ENCODE measurements at places on chromosomes 3 and 15.

- DNase-seq, result peak; percentile 75
These were observed 54.7 kb downstream of the FAM81A start for GRCh38 chr15:59492389-59493377.

DNA sequence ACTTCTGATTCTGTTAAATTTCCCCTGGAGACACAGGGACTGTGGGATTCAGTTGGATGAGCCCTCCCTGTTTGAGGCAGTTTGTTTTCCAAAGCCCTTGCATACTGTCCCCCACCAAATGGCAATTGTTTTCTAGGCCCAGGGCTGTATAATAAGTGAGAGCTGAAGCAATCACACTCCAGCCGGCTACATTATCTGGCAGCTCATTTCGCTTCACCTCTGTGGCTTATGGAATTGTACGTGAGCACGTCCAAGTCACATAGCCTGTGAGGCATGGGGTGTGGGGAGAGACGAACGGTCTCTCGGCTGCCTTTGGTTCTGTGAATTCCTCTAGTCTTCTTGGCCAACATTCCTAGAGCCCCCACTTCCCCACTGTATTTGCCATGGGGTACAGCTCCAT lies 10.7 kb downstream of the RBP2 start:
- DNase-seq, result no peak

- no peak for DNase-seq
These were observed 7.9 kb downstream of the CCR4 start for GRCh38 chr3:32959371-32959770.

- peak; percentile 39 for DNase-seq
These were observed 42.0 kb upstream of the CFAP161 start for GRCh38 chr15:81091889-81092558.

DNA sequence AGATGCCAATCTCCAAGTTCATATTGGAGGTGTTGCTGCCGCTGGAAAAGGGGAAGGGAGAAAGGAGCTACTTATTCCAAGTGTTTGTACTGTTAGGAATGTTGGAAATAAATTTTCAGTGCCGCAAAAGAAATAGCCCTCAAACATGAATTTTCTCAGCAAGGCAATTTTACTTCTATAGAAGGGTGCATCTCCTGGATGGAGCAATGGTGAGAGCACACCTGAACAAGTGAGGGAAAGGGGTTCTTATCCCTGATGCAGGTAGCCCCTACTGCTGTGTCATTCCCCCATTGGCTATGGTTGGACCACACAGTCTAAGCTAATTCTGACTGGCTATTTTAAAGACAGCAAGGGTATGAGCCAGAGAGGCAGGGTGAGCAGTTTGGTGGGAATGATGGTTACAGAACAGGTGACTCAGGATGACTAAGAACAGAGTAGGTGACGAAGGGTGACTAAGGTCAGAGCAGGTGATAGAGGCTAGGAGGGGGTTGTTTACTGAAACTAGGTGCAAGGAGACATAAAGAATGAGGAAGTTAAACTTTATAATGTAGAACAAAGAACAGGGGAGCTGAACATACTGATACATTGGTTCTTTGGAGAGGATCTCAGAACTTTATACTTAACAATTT lies 503.5 kb downstream of the EDEM1 start:
- no peak for DNase-seq

GRCh38 chr15:95215017-95215416 lies 983.7 kb downstream of the MCTP2 start:
- DNase-seq, result no peak

- DNase-seq, result no peak
These were observed 27.7 kb upstream of the MFSD1 start for GRCh38 chr3:158773845-158774830.

GRCh38 chr3:189233225-189233858 lies 61.6 kb downstream of the TPRG1 start:
- DNase-seq, result peak; percentile 60

DNA sequence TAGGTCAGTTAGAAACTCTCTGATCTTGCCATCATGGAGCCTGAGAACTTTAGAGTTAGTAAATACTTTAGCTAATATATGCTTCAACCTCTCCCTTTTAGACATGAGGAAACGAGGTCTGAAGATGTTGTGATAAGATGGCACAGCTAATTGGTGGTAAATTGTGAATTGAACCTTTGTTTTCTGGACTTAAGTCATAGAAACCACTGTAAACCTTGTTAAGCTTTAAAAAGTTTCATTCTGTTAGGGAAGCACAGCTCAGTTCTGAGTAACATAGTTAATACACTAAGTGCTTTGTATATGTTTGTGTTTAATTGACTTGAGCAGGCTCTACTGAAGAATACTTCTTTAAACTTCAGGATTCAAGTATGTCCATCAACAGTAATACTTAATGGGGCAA lies 108.6 kb downstream of the AKAP13 start:
- DNase-seq, result no peak

DNA sequence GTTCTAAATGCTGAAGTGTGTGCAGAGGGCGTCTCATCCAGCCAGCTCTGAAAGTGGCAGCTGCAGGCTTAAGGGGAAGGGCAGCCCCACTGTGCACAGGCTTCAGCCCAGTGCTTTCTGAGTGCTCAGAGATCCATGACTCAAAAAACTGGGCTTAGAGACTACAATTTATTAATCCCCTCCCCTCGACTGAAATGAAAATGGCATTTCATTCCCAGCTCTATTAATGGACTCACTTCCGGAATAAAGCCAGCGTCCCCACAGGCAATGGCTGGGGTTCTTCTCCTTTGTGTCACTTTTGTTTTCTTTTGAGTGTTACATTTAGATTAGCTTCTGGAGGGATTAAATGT lies 55.5 kb upstream of the PLXNA1 start:
- DNase-seq, result no peak

GRCh38 chr3:111915905-111916304 lies 56.8 kb downstream of the PHLDB2 start:
- DNase-seq, result no peak

GRCh38 chr15:67082007-67082536 lies 16.7 kb downstream of the SMAD3 start:
- no peak for DNase-seq

DNA sequence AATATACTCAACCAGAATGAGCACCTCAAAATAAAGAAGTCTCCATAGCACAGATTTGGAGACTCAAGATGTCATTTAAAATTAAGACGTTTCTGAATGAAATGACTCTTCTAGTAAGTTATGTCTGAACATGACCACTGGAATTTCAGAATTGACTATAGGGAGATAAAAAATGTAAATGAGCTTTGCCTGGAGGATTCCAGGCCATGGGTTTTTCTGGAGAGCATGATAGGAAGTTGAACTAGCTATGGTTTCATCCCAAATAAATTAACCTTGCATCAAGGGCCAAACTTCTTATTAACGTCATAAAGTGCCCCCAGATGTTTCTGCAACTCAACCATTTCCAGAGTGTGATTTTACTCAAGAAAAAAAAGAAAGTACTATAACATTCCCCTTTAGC lies 222.6 kb upstream of the NR2F2 start:
- no peak for DNase-seq

- no peak for DNase-seq
These were observed 183.2 kb upstream of the IL12A start for GRCh38 chr3:159805411-159805772.

DNA sequence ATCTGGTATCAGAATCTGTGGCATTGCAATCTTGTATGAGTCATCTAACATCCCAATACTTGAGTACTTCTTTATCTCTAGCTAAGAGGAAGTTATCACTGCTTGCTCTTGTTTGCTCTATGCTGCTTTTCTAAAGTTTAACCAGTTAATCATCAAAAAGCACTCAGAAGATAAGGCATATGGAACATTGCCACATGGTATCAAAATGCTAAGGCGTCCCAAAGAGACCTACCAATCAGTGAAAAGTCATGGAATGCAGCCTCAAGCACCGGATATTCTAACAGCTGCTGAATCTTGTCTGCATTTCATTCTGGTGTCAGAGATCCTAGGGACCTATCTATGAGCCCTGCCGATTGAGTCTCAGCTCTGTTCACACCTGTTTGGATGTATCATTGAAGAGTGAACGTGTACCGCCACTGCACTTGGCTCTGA lies 192.8 kb downstream of the ARPP21 start:
- no peak for DNase-seq

- DNase-seq, result no peak
These were observed 78.7 kb upstream of the TGFBR2 start for GRCh38 chr3:30527720-30528119.

GRCh38 chr15:95840004-95840403 lies 490.5 kb upstream of the NR2F2 start:
- no peak for DNase-seq

GRCh38 chr3:75951941-75952340 lies 166.6 kb upstream of the ZNF717 start:
- peak; percentile 2 for DNase-seq

DNA sequence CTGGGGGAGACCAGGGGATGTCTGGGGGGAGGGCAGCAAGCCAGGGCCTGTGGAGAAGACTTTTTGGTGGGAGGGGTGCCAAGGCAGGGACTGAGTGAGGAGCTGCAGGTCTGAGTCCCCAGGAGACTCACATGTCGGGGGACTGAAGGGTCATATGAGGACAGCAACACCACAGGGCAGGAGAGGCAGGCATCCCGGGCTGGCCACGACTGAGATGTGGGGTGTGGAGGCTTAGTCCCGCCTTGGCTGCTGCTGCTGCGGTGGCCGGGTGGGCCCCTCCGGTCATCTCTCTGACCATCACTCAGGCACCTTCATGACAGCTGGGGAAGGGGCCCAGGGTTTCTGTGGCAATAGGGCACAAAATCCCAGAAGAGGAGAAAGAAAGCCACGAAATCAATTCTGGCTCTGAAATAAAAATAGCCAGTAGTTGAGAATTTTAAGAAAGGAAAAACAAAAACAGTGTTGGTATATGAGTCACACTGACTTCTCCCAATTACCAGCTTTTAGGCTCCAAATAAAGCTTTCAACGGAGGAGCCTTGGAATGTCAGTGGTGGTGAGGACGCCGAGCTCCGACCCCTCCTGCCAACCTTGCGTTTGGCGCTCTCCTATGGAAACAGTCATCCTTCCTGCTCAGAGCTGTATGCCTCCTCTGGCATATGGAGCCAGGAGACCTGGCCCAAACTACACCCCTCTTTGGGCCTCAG lies 52.9 kb upstream of the ITGA11 start:
- no peak for DNase-seq

GRCh38 chr15:73987681-73988444 lies 4.2 kb downstream of the STOML1 start:
- no peak for DNase-seq

- DNase-seq, result no peak
These were observed 30.6 kb downstream of the CRTC3 start for GRCh38 chr15:90560229-90560776.

DNA sequence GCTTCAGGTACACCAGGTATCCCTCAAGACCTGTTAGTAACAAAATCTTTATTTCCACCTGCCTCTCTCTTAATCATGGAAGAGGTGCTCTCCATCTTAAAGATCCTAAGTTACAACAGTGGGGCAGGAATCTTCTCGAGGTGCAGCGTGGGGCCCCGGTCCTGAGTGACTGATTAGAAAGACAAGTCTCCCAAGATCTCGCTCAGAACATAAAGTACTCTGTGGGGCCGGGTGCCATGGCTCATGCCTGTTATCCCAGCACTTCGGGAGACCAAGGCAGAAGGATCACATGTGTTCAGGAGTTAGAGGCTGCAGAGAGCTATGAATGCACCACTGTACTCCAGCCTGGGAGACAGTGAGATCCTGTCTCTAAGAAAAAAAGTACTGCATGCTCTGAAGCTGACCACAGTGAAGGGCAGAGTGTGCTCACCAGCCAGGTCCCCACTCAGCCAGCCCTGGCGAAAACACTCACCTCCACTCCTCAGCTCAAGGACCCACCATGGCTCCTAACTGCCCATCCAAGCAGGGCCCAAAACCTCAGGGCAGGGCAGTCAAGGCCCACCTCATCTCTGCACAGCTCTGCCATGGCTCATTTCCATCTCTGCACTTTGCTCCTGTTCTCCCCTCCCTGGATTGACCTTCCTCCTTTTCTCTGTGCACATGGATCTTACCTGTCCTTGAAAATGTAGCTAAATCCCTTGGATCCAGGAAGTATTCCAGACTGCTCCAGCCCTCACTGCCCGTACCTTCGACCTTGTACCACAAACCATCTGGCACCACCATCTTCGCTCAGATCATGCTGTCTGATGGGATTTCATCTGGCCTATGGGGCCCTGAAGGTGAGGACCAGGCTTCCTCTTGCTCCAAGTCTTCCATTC lies 7.1 kb downstream of the SEMA7A start:
- DNase-seq, result no peak

GRCh38 chr15:24899795-24900194 lies 55.0 kb upstream of the SNRPN start:
- DNase-seq, result no peak

GRCh38 chr3:146523531-146523930 lies 20.9 kb downstream of the PLSCR1 start:
- DNase-seq, result no peak

- no peak for DNase-seq
These were observed 35.4 kb upstream of the RBMS3 start for GRCh38 chr3:29245441-29245840.

DNA sequence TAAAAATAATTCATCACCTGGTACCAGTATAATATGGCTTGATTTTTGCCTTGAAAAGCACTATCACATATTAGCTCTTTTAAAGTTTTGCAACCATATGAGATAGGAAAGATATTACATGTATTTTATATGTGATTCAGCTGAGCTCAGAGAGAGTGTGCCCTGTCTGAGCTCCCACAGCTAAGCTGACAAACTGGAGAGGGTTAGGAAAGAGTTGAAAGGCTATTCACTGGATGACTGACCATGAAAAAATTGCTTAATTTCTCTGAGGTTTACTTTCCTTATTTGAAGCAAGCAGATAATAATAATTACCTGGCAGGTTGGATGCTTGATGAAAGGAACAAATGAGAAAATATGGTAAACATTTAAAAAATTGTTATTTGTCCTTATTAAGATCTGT lies 97.4 kb upstream of the CCDC80 start:
- no peak for DNase-seq

DNA sequence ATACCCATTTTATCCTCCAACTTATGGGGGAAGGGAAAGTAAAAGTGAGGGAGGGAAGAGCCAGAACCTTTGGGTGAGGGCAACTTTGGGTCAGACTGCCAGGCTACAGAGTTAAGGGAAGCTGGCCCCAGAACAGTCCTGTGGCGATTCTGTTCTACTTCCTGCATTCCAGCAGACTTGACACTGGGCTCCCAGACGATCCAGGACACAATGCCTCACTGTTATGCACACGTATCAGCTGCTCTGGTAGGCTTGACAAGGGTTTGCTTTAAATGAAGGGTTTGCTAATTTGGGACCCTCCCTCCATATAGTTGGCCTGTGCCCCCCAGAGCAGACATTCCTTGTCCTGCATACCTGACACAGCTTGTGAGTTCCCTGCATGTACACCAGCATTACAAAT lies 10.7 kb downstream of the GORASP1 start:
- no peak for DNase-seq
